Left lung (tissue), 14 donors: ENCODE measurements at places on chromosomes 2 and 18.

DNA sequence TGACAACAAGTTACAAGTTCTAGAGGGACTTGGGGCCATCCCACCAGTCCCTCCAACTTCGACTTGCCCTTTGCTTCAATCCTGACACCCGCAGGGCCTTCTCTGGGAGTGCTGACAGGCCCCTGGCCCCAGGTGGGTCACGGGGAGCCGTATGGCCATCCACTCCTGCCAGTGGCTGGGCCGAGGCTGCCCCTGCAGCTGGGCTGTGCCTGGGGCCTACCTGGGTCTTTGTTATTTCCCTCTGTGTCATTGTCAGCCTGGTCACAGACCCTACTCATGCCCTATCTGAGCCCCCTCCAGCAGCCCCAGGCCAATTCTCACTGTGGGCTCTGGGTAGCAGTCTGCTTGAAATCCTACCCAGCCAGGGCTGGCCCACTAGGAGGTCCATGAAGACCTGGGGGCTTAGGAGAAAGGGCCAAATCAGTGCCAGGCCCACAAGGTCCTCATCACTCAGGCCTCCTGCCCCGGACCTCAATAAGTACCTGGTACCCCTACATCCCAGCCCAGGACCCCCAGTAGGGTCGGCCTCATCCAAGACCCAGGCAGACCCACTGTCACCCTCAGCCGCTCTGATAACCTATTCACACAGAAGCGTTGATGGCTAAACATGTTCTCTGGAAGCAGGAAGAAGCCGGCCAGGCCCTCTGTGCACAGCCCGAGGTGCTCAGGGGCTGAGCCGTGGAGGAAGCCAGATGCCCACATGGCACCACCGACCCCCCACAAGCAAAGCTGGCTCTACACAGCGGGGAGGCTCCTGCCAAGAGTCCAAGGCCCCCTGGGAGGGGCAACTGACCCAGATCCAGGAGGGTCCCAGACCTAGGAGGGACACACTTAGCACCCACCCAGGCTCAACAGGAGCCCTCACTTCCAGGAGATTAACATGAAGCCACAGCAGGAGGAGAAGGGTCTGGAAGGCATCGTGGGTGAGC lies 57.7 kb downstream of the BIN1 start:
- DNase-seq: no peak
- H3K27me3 ChIP-seq: no peaks in the 10 kb centered on the region
- H3K27ac ChIP-seq: no peak overlapping the region
- no peaks in the 10 kb centered on the region for H3K36me3 ChIP-seq
- H3K4me3 ChIP-seq: no peak overlapping the region
- peaks cover 5% of the 10 kb centered on the region for H3K4me1 ChIP-seq

DNA sequence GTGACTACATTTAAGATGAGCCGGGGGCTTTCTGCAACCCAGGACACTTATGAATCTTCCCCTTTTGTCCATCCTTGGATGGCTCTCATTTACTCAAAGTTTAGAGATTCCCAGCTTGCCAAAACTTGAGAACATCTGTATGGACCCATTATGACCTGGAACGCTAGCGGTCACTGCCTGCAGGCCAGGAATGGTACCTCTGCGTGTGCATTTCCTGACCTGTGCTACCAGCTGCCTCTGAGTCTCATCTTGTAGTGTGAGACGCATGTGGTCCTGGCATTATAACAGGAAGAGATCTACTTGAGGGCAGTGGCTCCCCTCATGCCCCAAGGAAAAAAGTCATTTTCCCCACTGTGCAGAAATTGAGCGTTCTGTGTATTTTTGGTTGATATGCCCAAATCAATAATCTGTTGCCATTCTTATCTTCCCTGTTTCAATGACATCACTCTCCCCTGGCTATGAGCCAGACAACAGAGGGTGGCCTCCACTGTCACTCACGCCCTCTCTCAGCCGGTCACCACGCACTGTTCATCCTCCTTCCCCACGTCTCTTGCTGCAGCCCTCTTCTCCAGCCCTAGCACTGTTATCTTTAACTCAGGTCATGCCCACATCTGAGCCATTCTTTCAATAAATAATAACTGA lies 28.5 kb upstream of the NPAS2 start:
- H3K27ac ChIP-seq: no peak overlapping the region
- H3K36me3 ChIP-seq: no peaks in the 10 kb centered on the region
- no peak for DNase-seq

DNA sequence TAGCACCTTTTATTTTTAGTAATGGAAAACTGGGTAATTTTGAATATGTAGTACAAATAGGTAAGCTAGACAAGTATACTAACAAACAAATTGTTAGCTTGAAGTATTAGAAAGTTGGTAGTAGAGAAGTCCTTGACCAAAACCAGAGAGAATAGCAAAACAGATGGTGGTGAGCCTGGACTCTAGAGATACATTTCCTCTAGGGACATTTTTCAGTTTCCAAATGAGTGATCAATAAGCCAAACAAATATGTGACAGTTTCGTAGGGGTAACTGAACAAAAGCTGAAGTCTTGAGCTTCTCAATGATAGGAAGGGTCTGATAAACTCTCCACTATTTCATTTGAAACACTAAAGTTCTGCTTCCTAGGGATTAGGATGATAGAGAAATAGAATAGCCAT lies 692.0 kb upstream of the FAM98A start:
- no peak overlapping the region for H3K27ac ChIP-seq
- no peaks in the 10 kb centered on the region for H3K4me1 ChIP-seq
- H3K36me3 ChIP-seq: no peaks in the 10 kb centered on the region
- no peak overlapping the region for H3K4me3 ChIP-seq
- no peak for DNase-seq

- no peak overlapping the region for H3K4me3 ChIP-seq
- no peaks in the 10 kb centered on the region for H3K4me1 ChIP-seq
- H3K27me3 ChIP-seq: no peaks in the 10 kb centered on the region
- no peak for DNase-seq
These were observed 62.4 kb downstream of the INPP5D start for GRCh38 chr2:233122541-233122940.

GRCh38 chr18:36108196-36108595 lies 20.9 kb downstream of the SLC39A6 start:
- no peak overlapping the region for H3K4me3 ChIP-seq
- no peak overlapping the region for H3K27ac ChIP-seq
- H3K4me1 ChIP-seq: no peaks in the 10 kb centered on the region

DNA sequence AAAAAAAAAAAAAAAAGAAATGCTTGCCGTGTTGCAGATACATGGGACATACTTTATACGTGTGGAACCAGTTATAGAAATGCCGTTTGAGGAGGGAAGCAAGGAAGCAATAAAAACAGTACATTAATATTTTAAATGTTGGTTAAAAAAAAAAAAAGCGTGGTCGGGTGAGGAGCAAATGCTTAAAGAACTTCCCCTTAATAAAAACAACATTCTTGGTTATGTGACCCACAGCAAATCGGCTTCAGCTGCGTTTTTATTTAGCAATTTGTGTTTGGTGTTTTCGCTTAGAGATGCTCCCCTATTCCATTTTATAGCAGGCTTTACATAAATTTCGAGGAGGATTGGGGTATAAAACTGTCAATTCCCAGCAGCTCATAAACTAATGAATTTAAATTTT lies 223.6 kb downstream of the LRRTM1 start:
- DNase-seq: no peak
- no peak overlapping the region for H3K27ac ChIP-seq
- no peak overlapping the region for H3K4me3 ChIP-seq
- no peaks in the 10 kb centered on the region for H3K27me3 ChIP-seq

DNA sequence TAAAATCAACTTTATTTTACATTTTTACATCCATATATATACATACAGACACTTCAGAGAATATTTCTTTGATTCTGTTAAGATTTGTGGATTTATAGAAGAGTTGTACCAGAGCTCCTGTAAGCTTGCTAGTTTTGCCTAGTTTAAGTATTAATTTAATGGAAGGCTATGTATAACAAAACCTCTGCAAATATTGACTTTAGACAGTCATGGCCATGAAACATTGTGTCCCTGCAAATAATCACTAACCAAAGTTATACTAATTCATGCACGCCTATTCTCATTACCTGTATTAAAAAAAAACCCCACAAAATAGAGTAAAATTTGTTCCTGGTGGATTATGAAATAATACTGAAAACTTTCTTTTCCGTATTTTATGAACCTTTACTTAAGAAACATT lies 379.3 kb downstream of the CTNNA2 start:
- DNase-seq: no peak
- H3K27me3 ChIP-seq: no peaks in the 10 kb centered on the region
- H3K36me3 ChIP-seq: no peaks in the 10 kb centered on the region
- H3K4me3 ChIP-seq: no peak overlapping the region

GRCh38 chr2:113822087-113822815 lies 65.8 kb upstream of the SLC35F5 start:
- H3K4me1 ChIP-seq: peaks cover 5% of the 10 kb centered on the region
- H3K4me3 ChIP-seq: no peak overlapping the region
- H3K27ac ChIP-seq: no peak overlapping the region
- no peaks in the 10 kb centered on the region for H3K36me3 ChIP-seq
- no peaks in the 10 kb centered on the region for H3K27me3 ChIP-seq

- no peaks in the 10 kb centered on the region for H3K36me3 ChIP-seq
- no peak overlapping the region for H3K27ac ChIP-seq
- no peaks in the 10 kb centered on the region for H3K4me1 ChIP-seq
These were observed 23.6 kb downstream of the NEDD4L start for GRCh38 chr18:58067601-58068000.

DNA sequence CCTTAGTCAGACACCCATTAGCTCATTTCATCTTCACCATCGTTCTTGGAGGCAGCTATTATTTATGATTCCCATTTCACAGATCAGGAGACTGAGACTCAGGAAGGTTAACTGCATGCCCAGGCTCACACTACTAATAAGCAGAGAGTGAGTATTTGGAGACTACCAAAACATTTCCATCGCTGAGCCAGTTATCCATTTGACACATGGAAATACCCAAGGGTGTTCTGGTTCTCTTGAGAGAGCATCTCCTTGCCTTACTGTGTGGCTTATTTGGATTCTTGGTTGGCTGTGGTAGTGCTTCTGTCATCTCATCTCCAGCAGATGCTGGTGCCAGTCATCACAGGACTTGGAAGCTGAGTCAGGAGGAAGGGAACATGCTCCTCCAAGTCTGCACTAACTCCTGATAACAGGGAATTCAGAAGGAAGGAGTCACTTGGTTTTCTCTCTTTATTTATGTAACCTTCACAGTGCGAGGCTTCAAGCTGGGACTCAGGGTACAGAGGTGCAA lies 55.2 kb downstream of the RASGRP3 start:
- peaks cover 7% of the 10 kb centered on the region for H3K4me1 ChIP-seq
- H3K36me3 ChIP-seq: peaks cover 17% of the 10 kb centered on the region
- H3K4me3 ChIP-seq: no peak overlapping the region
- no peak for DNase-seq

- no peak for DNase-seq
- no peak overlapping the region for H3K4me3 ChIP-seq
- no peaks in the 10 kb centered on the region for H3K36me3 ChIP-seq
- H3K27me3 ChIP-seq: no peaks in the 10 kb centered on the region
These were observed 20.3 kb upstream of the LAPTM4A start for GRCh38 chr2:20071397-20072383.

DNA sequence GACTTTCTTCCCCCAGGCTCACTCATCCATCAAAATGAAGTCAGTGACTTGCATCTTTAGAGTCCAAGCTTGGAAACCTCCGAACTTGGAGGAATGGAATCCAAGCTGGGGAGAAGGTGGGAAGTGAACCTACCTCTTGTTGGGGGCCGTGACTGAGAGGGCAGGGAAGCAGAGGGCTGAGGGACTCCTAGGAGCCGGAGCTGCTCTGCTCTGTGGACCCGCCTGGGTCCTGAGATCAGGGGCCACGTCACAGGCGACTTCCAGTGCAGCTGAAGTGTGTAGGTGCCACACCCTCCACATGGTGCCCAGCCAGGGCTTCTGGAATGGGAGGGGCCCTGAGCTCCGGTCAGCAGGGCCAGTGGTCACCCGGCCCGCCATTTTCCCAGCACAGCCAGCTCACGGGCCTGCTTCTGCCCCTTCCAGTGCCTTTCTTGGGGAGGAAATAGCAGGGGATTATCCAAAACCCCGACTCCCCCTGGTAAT lies 63.4 kb upstream of the OTOS start:
- H3K27me3 ChIP-seq: peaks cover 52% of the 10 kb centered on the region
- H3K4me1 ChIP-seq: no peaks in the 10 kb centered on the region
- H3K4me3 ChIP-seq: no peak overlapping the region
- no peak overlapping the region for H3K27ac ChIP-seq

DNA sequence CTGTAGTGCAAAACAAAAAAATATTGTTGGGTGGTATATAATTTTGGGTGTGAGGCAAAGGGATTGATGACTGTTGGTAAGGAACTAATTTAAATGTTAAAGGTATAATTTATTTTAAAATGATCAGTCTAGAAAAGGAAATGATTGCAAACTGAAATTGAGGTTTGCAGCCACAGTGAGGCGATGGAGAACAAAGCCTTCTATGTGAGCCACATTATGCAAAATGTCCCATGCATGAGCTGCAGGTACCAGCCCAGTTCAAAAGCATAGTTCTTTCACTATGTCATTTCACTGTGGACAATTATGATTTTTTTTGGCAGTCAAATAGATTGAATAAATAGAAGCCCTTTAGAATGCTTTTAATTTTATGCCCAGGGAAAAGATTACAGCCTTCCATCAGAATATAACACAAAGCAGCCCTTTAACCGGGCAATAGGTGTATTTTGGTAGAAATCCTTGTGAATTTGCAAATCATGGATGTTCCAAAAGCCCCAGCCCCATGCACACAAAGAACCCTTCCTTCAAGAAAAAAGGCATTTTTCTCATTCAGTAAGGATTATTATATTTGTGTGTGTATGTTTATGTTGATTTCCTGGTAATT lies 1.7 kb downstream of the MAP2 start:
- no peak overlapping the region for H3K27ac ChIP-seq
- peaks cover 8% of the 10 kb centered on the region for H3K4me1 ChIP-seq
- no peaks in the 10 kb centered on the region for H3K36me3 ChIP-seq
- no peak for DNase-seq

GRCh38 chr2:148596018-148596417 lies 48.5 kb upstream of the EPC2 start:
- no peak for DNase-seq
- H3K27ac ChIP-seq: no peak overlapping the region
- no peaks in the 10 kb centered on the region for H3K27me3 ChIP-seq

GRCh38 chr18:66630831-66631230 lies 26.9 kb upstream of the CDH19 start:
- no peak for DNase-seq
- H3K4me3 ChIP-seq: no peak overlapping the region
- no peaks in the 10 kb centered on the region for H3K4me1 ChIP-seq
- H3K36me3 ChIP-seq: no peaks in the 10 kb centered on the region

DNA sequence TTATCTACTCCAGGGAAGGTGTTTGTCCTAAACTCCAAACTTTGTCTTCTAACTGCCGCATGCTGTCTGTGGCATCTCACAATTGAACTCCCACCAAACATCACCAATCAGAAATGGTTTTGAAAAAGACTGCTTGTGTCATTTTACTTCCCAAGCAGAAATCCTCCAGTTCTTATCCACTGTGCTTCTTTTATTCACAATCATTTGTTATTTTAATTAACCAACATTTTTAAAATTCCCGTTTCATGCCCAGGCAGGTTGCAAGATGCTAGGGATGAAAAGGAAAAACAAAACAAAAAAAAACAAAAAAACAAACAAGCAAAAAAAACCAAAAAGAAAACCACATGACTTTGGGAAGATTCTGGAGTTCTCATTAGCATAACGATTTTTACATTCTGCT lies 63.5 kb upstream of the RAB27B start:
- no peaks in the 10 kb centered on the region for H3K36me3 ChIP-seq
- DNase-seq: no peak
- no peaks in the 10 kb centered on the region for H3K27me3 ChIP-seq
